Muscle of leg (tissue), 16 donors: ENCODE measurements at places on chromosomes 5 and 9.

- DNase-seq: no peak
These were observed 71.5 kb downstream of the FCHO2 start for GRCh38 chr5:73027361-73027760.

- DNase-seq: no peak
These were observed 26.6 kb downstream of the HABP4 start for GRCh38 chr9:96476591-96476990.

DNA sequence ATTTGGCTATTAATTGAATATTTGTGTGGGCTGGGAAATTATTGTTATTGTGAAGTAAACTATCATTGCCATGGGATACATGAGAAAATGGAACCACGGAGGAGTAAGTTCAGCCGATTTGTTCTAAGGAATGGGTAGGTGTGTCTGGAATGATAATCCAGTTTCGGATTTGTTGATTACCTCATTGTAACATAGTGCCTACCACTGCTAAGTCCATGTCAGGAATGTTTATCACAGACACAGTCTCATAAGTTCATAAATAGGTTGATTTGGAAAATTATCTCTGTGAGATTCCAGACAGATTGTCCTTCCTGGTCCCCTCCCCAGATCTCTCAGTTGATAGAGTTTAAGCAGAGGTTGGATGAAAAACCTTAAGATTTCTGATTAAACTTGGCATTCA is 78.1 kb upstream of the MAST4 start:
- no peak for DNase-seq

DNA sequence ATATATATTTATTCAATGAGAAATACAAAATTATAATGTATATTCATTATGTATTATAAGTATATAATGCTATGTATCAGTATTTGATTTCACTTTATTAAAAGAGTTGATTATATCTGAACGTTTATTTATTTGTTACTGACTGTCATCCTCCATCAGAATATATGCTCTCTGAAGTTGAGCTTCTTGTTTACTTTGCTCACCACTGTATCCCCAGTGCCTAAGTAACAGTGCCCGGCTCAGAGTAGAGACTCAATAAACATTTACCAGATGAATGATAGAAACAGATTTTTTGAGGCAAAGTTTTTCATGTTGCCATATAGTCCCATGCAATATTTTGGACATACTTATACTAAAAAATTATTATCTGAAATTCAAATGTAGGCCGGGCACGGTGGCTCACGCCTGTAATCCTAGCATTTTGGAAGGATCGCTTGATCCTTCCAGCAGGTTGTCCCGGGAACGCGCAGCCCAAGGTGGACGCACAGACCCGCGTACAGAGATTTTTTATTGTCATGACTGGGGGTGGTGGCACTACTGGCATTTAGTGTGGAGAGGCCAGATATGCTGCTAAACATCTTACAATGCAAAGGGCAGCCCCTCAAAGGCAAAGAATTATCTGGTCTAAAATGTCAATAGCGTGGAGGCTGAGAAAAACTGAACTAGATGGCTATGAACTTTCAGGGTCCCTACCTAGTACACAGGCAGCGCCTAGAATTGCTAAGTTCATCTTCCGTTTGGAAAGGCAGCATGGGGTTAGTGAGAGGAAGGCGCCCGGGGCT is 761 bp upstream of the DNAJC25 start:
- DNase-seq: no peak

DNA sequence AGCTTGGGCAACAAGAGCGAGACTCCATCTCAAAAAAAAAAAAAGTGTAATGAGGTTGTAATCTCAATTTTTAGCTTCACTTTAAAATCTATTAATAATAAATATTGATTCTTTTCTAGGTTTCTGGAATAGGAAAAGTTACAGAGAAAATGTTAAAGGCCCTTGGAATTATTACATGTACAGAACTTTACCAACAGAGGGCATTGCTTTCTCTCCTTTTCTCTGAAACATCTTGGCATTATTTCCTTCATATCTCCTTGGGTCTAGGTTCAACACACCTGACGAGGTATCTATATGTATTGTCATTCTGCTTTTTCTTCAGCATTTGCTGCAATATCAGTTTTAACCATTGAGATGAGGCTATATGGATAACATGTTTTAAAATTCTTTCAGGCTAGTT is 26.6 kb upstream of the ANKDD1B start:
- DNase-seq: no peak

DNA sequence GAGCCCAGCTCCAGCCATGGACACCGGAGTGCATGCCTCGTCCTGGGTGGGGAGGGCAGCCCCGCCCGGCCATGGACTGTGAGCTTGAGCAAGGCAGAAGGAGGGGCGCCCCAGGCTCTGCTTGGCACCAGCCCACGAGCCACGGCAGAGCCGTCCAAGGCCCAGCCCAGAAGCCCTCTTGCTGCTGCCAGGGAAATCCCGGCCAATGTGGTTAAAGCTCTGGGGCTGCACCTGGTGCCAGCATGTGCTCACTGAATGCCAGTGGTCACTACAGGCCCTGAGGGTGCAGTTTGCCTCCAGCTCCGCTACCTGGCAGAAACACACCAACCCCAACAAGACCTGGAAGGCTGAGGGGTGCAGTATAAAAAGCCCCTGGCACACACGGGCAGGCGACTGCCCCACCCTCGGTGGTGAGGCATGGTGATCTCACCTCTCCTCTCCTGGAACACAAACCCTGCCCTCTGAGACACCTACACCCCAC is 11.8 kb downstream of the BRD3 start:
- peak; percentile 88 for DNase-seq

GRCh38 chr5:93164690-93165089 is 416.3 kb downstream of the NR2F1-AS1 start:
- peak; percentile 34 for DNase-seq

DNA sequence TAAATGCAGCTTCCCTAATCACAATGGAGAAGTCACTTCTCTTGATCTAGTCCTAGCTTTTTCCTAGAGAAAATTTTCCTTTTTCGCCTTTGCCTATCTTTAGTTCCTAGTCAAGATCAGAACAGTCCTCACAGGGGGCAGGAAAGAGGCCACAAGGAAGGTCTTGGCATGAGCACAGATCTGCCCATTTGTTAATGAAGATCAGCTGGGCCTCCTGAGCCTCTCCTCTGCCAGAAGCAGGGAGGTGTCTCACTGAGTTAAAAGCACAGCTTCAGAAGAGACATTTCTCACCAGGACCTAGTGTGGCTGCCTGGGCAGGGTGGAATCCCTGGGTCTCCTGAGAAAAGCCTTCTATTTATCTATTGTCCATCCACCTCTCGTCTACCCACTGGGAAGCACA is 357.8 kb downstream of the TMEM38B start:
- no peak for DNase-seq

DNA sequence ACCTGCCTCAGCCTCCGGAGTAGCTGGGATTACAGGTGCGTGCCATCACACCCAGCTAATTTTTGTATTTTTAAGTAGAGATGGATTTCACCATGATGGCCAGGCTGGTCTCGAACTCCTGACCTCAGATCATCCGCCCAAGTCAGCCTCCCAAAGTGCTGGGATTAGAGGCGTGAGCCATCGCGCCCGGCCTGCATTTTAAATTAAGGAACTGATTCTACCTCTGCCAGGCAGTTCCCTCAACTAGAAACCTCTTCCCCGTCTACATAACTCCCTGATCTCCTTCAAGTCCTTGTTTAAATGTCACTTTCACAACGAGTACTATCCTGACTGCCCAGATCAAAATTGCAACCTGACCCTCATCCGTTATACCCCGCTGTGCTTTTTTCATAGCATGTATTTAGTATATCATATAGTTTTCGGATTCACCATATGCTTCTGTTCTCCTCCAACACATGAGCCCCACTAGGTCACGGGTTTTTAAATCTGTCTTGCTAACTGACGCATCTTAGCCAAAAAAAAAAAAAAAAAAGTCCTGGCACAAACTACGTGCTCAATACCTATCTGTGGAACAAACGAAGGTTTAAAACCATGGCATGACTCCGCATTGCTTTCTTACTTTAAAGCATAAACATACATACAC is 858 bp upstream of the SOWAHA start:
- no peak for DNase-seq

DNA sequence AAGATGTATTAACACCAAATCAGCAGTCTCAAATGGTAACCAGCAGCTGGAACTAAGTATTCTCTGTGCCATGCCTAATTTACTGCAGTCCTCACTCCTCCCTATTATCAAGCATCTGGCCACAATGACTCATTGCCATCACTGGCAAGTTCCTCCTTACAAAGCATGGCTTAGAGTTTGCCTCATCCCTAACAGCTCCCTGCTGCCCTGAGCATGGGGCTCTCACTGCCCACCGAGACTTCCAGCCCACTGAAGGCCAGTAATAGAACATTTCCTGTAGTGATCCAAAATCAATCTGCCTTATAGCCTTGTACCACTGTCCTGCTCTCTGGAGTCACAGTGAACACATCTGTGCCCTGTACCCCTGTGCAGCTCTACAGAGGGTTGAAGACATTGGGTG is 211.9 kb upstream of the TRIM32 start:
- no peak for DNase-seq

DNA sequence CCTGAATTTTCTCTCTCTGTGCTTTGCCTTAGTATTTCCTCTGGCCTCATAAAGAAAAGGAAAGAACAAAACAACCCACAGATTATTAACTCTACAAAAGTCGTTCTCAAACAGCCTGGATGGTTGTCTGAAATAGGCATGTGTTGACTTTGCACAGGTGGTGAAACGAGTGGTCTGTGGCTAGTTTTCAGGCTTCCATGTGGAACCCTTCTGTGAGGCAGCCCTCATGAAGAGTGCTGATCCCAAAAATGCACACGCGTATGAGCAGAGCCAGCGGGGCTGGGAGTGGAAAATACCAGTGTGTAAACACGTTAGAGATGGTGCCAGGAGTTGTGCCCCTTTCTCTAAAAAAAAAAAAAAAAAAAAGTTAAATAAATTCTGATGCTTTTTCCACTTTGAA is 4.9 kb upstream of the PSAT1 start:
- DNase-seq: no peak

DNA sequence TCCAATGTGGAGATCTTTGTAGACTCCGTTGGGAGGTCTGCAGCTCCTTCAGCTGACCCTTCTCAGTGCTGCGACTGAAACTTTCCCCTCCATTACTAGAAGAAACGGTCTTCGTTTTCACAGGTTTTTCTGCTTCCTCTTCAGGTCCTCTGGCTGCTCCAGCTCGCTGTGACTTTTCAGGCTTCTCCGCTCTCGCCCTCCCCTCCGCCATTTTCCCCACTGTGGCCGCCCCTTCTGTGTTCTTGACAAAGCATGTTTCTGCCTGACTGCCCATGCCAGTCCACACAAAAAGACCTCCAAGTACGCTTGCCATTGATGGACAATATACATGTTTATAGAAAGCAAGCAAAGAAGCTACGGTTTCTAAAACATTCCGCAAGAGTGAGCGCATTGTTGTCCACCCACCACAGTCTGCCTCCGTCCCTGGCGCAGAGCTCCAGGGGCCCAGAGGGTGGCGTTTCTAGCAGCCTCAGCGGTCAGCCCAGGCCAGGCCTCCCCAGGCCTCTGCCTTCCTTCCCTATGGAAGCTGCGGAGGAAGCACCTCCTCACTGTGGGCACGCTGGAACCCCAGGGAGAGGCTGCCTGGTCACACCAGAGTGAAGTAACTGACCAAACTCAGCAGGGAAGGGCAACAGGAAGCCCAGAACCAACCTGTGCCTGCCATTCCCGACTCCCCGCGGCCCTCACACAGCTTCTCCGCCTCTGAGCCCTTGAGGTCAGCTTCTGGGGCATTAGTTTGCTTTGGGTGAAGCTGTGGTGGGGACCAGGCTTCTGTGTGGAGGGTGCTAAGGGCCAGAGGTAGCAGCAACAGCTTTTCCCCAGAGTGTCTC is 19.9 kb upstream of the S1PR3 start:
- no peak for DNase-seq

DNA sequence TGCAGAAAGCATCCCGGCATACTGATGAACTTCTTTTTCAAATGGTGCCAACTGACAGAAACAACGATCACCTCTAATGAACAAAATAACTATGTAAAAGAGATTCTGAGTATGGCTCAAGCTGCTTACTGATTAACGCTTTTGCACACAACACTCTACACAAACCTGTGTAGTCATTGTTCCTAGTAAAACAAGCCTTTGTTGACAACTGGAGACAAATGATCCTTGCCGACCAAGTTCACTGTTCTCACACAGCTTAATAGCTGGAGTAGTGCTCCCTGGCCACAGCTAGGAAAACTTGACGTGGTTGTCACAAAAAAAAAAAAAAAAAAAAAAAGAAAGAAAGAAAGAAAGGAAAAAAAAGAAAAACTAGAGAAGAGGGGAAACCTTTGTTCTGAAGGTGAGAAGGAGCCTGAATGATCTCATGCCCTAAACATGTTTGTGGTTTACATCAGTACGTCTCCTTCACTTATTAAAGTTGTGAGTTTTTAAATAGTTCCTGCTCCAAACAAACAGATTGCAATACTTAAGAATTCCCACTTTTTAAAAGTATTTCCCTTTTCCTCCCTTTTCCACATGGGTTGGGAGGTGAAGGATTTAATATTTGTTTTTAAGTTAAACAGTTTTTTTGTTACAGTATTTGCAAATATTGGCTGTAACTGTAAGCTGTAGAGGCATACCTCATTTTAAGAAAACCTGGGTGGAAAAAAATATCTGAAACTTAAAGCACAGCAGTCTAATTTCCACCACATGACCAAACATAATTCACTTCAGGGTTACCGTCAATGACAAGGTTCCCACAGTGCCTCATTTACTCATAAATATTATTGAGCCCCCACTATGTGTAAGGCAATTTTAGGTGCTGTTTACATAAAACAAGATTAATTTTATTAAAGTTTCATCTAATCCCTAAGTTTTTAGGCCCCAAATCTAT is 63.7 kb downstream of the GLIS3 start:
- no peak for DNase-seq

- no peak for DNase-seq
These were observed 108.3 kb downstream of the DENND1A start for GRCh38 chr9:123821619-123822018.

GRCh38 chr5:18113721-18114120 is 479.5 kb downstream of the TAF11L14 start:
- peak; percentile 60 for DNase-seq

GRCh38 chr5:30042677-30043076 is 1150.8 kb upstream of the CDH6 start:
- DNase-seq: no peak

- no peak for DNase-seq
These were observed 101.7 kb downstream of the ZNF354C start for GRCh38 chr5:179161901-179162300.
